Thoracic aorta (tissue), 2 donors: ENCODE measurements at places on chromosomes 16 and 17.

DNA sequence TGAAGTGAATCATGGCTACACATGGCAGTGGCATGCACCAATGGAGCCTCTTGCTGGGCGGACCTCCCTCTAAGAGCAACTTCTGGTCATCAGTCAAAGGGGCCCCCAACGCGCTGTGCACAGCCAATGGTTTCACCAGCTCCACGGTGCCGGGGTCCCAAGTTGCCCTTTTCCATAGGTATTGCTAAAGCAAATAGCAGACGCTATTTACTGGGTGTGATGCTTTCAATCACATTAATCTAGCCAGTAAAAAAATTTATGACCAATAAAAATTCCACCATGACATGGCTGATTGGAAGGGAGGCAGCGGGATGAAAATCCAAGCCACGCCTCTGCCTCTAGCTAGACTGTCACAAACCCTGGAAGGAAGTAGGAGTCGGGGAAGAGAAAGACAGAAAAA lies 680.3 kb upstream of the SOX9 start:
- no peak for DNase-seq

- no peak for DNase-seq
Observed at GRCh38 chr17:37218849-37219248, 156.9 kb upstream of the C17orf78 start.

- DNase-seq = no peak
Observed at GRCh38 chr16:28326881-28327610, 34.7 kb downstream of the SBK1 start.

- DNase-seq = no peak
Observed at GRCh38 chr16:89545831-89546574, 14.5 kb upstream of the RPL13 start.

DNA sequence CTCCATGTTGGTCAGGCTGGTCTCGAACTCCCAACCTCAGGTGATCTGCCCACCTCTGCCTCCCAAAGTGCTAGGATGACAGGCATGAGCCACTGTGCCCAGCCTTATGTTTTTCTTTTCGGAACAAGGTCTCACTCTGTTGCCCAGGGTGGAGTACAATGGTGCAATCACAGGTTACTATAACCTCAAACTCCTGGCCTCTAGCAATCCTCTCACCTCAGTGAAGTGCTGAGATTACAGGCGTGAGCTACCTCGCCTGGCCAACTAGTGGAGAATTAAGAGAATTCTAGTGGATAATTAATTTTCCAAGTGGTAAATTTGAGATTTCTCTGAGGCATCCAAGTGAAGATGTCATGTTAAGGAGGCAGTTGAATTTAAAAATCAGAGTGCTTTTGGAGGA lies 2.9 kb upstream of the FBXO47 start:
- DNase-seq = no peak

GRCh38 chr17:57580055-57580739 lies 164.9 kb downstream of the CCDC182 start:
- DNase-seq = no peak

GRCh38 chr17:17960500-17961030 lies 11.6 kb downstream of the TOM1L2 start:
- no peak for DNase-seq

DNA sequence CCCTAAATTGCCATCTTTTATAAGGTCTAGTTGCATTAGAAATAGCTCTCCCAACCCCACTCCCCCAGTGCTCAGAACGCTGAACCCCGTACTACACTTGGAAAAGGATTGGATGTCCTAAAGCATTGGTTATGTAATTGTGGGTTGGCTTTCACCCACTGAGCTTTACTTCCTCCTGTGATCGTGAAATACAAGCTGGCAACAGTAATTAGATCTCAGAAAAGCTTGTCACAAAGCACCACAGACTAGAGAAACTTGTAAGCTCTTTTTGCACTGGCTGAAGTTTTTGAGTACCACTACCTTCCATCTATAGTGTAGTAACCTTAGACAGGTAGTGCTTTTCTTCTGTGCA lies 54.4 kb downstream of the SIAH1 start:
- DNase-seq = no peak

DNA sequence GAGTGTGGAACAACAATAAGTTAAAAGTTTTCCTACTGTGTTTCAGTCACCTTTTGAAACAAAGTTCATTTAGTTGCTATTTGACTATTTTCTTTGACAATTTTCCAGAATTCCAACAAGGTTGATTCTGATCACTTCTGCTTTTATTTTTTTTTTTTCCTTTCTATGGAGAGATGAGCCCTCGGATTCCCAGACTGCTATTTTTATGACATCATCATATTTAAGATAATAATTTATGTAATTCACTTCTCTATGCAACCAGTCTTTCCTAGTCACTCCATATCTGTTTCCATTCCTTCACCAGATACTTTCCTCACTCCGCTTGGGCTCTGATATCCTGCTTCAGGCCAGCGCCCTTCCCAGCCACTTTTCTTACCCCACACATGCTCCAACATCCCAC lies 8.1 kb downstream of the OR4D2 start:
- no peak for DNase-seq
